ENCODE measurements at places on chromosomes 16 and 17.

- H3K4me3 ChIP-seq: no peak overlapping the region
- H3K27me3 ChIP-seq: peaks cover 82% of the 10 kb centered on the region
- no peaks in the 10 kb centered on the region for H3K4me1 ChIP-seq
- no peak for DNase-seq
Measured at GRCh38 chr16:86480444-86480843, 29.9 kb upstream of the FOXF1 start.

GRCh38 chr16:740764-741505 lies at the start of gene CIAO3:
CIAO3 (minus strand) TSS chr16:740997; CDS start chr16:740985, 12 bp downstream.
- H3K4me1 ChIP-seq: no peaks in the 10 kb centered on the region
- H3K27me3 ChIP-seq: no peaks in the 10 kb centered on the region
- H3K27ac ChIP-seq: peak within 1 kb of the TSS; percentile 51
- peaks cover 27% of the 10 kb centered on the region for H3K36me3 ChIP-seq
- H3K4me3 ChIP-seq: peak within 1 kb of the TSS; percentile 73
- peak; percentile 87 for DNase-seq

DNA sequence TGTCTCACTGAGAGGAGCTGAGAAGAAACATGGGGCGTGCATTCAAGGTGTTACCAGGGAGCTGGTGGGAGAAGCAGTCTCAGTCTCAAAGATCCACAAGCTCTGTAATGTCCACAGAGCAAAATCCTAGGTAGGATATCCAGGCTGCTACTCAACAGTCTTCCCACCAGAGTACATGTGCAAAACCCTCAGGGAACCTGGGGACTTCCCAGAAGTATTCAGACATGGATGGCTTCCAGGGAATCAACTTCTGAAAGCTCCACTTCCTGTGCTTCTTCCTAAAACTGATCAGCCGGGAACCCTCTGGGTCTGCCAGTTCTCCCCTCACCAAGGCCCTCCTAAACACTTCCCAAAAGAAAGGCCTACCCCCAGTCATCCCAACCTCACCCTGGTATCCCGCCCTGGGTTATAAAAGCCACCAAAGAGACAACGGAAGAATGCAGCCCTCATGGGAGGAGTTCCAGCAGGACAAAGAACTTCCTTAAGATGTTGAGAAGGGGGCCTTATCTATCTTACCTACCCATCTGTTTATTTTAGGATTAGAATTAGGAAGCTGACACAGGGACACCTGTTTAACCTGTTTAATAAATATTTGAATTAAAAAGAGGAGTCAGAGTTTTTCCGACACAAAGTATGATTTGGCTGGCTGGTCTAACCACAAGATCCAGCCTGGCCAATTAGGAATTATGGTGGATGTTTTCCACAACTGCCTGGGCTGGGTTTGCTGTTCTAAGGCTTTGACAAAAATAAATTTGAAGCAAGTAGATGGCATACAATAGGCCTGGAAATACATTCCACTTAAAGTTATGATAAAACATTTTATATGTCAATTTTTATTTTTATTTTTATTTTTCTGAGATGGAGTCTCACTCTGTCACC lies 37.0 kb downstream of the CUEDC1 start:
- no peak overlapping the region for H3K27ac ChIP-seq
- H3K36me3 ChIP-seq: no peaks in the 10 kb centered on the region
- no peak for DNase-seq

GRCh38 chr17:19671433-19671832 lies 22.9 kb downstream of the ALDH3A2 start:
- peaks cover 19% of the 10 kb centered on the region for H3K36me3 ChIP-seq
- no peak for DNase-seq
- H3K27me3 ChIP-seq: no peaks in the 10 kb centered on the region

- no peak overlapping the region for H3K4me3 ChIP-seq
- H3K27me3 ChIP-seq: no peaks in the 10 kb centered on the region
- H3K27ac ChIP-seq: no peak overlapping the region
- H3K36me3 ChIP-seq: peaks cover 4% of the 10 kb centered on the region
- H3K4me1 ChIP-seq: peaks cover 6% of the 10 kb centered on the region
Measured at GRCh38 chr16:88886845-88887521, 20.5 kb upstream of the PABPN1L start.

GRCh38 chr17:50872710-50873424 lies 6.7 kb upstream of the TOB1 start:
- no peaks in the 10 kb centered on the region for H3K27me3 ChIP-seq
- peaks cover 5% of the 10 kb centered on the region for H3K36me3 ChIP-seq
- peak overlapping the region; percentile 13 for H3K4me3 ChIP-seq
- peaks cover 19% of the 10 kb centered on the region for H3K4me1 ChIP-seq

GRCh38 chr16:16798504-16798903 lies 419.6 kb downstream of the NPIPA7 start:
- no peak overlapping the region for H3K4me3 ChIP-seq
- no peaks in the 10 kb centered on the region for H3K36me3 ChIP-seq
- H3K4me1 ChIP-seq: no peaks in the 10 kb centered on the region
